ENCODE measurements at places on chromosomes 7 and 10.

DNA sequence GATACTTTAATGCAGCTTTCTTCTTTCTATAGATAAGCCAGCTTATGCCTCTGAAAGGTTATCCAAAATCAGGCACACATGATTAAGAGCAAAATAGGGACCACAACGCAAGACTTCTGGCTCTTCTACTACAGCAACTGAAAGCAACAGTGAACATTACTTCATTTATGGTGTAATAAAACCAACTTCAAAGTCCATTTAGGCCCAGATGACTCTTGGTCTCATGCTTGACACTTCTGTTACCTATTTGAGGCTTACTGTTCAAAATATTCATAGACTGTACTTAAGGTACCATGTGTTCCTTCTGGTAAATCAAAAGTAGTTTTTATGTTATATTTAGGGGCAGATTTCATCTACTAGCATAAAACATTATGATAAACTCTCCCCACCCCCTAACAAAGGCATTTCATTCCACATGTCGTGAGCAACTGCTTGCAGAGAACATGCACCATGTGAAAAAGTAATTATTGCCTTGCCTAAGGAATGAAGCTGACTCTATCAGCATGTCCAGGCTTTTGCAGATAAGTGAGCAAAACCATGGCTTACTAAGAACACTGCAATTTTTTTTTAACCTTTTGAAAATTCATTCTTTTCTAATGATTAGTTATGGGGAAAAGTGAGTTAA lies 154.9 kb upstream of the ITGB1 start:
- no peak for DNase-seq

- DNase-seq, result no peak
Measured at GRCh38 chr7:18495412-18496340, at the start of gene HDAC9. TSS of gene HDAC9 (plus strand) at chr7:18495749. CDS start at chr7:18496303, 554 bp downstream.

DNA sequence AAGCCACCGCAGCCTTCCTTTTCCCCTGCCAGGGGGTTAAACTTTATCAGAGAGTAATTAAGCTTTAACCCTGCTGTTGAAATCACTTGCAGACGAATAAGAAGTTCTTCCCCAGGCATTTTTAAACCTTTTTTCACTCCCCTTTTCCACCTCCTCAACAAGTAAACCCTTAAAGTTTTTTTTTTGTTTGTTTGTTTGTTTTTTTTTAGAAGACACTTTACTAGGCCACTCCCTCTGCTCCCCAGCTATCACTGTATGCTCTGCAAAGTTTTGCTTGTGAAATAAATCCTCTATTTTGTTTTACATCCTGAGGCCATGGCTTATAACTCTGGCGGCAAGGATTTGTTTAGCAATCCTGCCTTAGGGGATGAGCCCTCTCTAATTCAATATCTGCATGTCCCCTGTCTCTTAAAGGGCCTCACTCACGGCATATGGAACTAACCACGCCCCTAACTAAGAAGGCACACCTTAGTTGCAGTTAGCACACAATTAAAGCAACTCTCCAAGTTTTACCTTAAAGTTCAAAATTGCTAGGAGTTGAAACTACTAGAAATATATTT lies 1354.7 kb upstream of the LRRTM3 start:
- DNase-seq, result no peak

DNA sequence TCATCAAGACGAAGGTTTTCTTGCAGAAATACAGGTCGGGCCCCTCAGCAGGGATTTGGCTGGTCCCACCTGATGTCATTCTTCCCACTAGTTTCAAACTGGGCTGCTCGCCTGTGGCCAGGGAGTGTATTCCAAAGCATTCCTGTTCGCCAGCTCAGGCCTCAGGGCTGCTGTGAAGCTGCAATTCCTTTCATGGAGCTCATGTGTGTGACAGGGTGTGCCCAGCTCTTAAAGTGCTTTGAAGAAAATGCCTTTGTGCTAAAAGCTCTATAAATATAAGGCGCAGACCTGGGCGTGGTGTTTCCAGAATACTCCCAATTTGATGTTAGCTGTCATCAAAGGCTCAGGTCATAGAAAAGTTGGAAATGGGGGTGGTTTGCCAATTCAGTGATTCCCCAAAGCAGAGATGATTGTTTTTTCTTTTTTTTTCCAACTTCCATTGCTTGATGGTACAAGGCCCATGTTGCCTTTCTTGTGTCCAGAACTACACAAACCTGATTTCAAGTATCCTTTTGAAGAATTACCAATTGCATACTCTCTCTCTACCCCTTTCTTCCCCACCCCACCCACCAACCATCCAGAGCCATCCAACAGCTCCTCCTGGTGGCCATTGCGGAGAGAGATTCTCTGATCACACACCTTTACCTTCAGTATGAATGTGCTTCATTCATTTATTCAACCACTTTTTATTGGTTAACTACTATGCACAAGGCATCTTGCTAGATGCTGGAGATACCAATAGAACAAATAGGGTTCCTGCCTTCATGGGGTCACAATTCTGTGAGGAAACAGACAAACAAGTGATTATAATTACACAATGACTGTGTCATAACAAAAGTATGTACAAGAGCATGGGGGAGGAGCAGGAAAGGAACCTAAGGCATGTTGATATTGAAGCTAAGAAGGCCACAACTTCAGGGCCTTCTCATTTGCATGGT lies 297.3 kb upstream of the LYZL1 start:
- DNase-seq, result no peak

DNA sequence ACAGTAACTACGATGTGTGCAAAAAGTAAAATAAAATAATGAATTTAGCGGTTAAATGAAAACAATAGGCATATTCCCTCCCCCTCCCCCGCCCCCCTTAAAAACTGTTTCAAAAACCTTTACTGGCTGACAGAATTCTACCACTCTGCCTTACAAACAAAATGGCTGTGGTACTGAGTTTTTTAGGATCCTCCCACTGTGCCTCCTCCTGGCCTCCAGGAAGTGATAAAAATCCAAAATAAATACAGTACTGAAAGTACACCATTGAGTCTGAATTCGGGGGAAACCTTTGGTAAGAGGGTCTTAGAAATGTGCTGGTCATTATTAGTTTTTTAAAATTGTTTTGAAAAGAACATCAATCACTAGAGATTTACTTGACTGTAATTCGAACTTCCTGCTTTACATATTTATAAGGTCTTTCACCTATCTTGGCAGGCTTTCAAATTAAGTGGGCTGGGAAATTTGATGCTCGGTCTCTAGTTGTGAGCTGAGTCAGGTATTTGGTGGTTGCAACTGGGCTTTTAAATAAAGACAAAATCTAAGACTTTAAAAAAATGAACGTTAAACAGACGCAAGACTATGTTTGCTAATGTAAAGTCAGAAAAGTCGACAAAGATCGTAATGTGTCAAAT lies 32.5 kb upstream of the EPC1 start:
- no peak for DNase-seq

All from effector CD8-positive, alpha-beta T cell (primary cell).